NCI-H1092 treated with DMSO at 0.1 percent for 48 hours (cell line): ENCODE measurements at places on chromosomes 1 and 21.
A peak's percentile ranks its signal among the peaks of the same experiment; 100 is the strongest.

- DNase-seq: no peak
Observed at GRCh38 chr1:57620605-57621004, 196.7 kb upstream of the DAB1 start.

GRCh38 chr1:230632273-230632873, 9.9 kb upstream of the COG2 start:
- DNase-seq: peak; percentile 83

DNA sequence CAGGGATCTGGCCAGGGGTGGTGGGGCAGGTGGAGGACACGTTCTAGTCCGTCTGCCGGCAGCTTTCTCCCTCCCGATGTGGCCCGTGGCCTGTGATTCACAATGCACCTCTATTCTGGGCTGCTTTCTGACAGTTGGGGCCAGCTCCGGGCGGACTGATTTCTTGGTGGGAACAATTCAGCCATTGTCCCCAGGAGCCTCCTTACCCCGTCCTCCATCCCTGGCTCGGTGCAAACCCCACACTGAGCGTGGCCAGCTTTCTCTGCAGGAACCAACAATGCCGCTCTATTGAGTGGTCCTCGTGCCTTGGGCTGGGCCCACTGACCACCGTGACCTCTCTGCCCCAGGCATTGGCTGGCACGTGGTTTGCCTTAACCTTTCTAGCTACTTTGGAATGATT, 29.7 kb downstream of the PADI2 start:
- no peak for DNase-seq

DNA sequence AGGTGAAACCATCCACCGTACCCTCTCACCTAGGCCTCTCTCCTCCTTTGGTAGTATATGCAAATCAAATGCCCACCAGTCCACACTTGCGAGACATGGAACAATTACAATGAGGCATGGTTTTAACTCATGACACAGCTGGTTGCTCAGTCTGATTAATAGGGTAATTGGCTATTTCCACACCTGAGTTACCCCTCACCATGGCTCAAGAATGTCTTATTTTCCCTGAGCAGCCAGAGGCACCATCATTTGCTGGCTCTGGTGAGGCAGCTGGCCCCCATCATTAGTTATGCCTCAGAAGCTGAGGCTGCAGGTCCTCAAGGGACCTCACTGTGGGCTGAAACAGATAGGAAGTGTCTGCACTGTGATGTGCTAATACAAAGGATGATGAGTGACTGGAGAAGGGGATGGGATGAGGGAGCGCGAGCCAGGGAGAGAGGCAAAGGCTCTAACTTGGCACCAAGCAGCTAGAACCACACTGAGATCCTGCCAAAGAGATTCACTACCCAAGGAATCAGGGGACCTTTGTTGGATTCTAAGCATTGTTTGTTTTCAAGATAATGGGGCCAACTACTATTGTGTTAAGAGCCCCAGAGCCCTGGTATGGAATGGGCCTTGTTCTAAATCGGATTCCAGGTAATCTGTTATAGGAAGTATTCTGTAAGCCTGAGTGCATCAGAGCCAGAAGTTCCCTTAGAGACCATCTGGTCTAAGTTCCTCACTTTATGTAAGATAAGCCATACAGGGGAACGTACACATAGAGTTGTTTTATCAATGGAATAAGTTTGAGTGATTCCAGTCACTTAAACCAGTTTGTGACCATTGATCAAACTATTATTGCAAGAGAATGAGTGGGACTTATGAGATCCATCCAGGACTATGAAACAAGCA, 80.0 kb upstream of the CNTN2 start:
- no peak for DNase-seq

DNA sequence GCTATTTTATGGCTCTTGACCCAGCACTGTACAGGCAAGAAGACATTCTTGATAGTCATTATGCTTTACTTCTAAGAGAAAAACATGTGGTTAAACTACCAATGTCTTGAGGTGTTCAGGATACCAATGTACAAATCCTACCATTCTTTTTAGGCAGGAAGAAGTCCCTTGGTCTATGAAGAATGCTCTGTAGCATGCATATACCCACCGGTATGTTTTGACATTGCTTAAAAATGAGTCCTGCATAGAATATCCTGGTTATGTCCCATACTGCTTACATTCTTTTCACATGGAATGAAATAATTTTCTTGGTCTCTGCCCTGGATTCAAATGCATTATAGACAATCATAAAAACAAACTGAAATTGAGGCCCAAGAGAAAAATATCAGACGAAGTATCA, 4.8 kb downstream of the KRTAP27-1 start:
- no peak for DNase-seq

GRCh38 chr1:245879091-245879490, 628.0 kb downstream of the SMYD3 start:
- no peak for DNase-seq

DNA sequence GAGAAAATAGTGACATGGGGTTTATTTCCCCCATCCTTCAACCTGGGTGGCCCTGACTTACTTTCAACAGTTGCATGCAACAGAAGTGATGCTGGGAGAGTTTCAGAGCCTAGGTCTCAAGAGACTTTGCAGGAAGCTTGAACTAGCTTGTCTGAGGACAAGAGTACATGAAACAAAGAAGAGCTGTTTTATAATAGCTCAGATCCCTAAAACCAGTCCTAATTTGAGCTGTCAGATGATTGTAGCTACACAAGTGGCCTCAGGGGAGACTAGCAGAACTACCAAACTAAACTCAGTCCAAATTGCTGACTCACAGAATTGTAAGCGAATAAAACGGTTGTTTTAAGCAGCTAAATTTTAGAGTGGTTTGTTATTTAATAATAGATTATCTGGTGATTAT, 17.1 kb downstream of the RC3H1 start:
- DNase-seq: no peak

DNA sequence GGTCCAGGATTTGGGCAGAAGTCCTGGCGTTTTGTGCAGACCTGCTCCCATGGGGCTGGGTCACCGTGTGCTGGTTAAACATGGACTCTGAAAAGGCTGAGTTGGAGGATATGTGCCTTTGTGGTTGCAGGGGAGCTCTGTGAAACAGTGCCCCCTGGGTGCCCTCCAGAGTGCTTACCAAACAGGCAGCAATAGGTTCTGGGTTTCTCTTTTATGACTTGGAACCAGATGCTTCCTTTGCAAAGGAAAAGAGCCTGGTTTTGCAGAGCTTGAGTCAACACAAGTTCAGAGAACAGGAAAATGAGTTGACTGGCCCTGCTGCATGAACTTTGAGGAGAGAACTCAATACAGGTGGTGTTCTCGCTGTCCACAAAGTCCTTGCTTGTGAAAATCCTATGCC, 288.9 kb downstream of the TM2D1 start:
- no peak for DNase-seq

- no peak for DNase-seq
Observed at GRCh38 chr1:211352985-211353515, 26.4 kb downstream of the TRAF5 start.

DNA sequence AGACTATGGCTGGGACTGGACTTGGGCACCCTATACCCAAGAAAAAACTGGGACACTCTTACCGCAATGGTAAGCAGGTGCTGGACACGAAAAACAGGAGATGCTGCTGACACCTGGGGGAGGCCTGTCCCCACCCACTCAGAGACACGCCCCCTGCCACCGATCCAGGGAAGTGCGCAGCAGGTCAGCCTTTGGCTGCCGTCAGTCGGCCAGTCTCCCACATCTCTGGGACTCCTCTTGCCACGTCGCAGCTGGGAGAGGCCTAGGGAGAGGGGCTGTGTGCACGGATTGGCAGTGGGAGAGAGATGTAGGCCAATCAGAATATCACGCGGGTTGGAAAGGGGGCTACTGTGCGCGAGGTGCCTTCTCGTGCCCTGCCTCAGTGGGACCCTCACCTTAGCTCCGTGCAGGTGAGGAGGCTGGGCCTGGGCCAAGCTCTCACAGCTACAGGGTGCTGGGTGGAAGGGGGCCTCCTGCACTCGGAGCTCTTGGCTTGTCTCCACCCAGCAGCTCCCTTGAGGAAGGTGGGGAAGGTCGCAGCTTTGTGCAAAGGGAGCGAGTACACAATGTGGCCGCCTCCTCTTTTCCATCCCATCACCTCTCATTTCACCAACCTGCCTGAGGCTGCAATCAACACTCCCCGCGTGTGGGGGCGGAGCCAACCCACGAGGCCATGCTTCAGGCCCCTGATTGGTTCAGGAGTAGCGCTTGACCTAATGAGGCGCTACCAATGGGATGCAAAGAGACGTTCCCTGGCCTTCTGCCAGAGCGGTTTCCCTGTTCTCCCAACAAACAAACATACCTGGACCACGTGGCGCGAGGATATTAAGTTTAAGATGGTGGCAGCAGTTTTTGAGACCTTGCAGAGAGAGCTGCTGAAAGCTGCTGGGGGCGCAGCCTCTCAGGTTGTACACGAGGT, 25.7 kb upstream of the LDLRAP1 start:
- DNase-seq: no peak

DNA sequence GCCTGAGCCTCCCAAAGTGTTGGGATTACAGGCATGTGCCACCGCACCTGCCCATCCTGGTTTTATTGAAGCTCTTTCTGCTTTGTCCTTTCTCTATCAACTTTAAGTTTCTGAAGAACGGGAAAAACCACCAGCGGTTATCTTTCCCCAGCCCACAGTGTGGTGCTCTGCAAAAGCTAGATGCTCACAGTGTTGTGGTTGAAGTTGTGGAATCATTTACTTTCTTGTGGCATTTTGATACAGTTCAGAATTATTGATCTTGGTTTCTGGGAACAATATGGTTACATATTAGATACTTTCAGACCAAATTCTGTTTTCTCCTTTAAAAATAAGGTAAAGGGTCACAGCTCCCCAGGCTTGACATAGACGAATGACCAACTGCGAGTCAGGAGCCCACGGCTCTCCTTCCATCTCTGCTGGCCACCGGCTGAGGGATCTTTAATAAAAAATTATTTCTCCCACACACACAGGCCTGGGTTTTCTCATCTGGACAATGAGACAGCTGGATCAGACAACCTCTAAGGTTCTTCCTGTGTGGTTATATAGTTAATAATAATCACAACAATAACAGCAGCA, 385.3 kb downstream of the SETD4 start:
- no peak for DNase-seq

GRCh38 chr1:151801310-151801820, 3.9 kb downstream of the LINGO4 start:
- DNase-seq: no peak

DNA sequence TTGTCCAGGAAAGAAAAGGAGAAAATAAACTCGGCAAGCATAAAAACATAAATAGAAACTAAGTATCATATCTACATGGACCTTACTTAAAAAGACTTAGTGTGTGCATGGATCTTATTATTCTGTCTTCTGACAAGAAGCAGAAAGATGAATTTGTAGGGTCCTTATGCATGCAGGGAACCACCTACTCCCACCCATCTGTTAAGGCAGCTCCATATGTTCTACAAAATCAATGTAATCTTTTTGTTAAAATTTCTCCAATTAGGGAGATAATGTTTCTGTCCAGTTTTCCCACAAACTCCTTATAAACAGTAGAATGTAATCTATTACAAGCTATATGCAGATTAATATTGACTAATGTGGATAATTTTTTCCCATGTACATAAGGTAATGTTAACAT, 13.9 kb upstream of the PTPN14 start:
- DNase-seq: no peak

DNA sequence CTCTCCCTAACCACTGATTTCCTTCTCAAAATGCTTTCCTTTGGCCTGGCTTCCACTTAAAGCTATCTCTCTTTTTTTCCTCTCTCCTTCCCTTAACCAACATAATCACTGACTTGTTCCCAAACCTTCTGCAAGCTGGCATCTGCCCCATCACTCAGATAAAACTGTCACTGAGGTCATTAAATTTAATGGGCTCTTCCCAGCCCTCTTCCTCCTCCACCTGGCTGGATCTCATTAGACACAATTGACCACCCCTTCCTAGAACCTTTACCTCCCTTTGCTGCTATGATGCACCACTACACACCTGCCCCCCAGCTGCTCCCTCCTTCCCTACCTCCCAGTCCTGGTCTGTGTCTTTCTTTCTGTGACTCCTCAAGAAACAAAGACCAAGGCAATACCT, 44.0 kb upstream of the GJB5 start:
- DNase-seq: peak; percentile 7

- no peak for DNase-seq
Observed at GRCh38 chr1:110481968-110482623, 31.1 kb downstream of the PROK1 start.

DNA sequence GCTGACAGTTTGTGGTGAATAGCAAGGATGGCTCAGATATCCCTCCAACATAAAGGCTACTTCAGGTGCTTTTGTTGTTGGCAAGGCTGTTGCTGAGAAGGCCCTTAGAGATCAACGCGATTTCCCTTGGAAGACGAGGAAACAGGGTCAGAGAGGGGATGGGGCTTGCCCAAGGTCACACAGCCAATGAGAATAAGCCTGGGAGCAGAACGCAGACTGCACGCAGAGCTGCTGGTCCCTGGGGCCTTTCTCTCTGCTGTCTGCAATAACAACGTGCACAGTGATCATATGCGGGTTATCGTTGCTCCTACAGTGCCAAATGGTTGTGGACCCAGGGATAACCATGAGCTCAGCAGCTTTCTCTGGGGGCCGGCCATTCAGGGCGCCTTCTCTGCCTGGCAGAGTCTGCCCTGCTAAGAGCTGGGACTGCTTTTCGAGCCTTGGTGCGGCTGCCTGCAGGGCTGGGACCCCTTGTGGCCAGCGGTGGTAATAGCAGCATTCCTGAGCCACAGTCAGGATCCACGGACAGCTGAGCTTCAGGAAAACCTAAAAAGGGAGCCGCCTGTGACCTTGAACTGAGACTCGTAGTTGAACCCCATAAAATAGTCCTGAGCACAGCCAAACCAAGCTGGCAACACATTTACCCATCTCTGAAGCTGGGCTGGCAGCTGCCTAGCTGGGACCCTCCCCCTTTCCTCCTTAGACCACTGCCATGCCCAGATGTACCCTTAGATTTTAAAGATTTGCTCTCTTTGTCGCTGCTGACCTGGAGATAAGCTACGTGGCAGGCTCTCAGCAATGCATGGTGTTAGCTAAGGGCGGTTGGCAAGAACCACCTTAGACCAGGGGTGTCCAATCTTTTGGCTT, 39.8 kb downstream of the HTR6 start:
- peak; percentile 55 for DNase-seq

DNA sequence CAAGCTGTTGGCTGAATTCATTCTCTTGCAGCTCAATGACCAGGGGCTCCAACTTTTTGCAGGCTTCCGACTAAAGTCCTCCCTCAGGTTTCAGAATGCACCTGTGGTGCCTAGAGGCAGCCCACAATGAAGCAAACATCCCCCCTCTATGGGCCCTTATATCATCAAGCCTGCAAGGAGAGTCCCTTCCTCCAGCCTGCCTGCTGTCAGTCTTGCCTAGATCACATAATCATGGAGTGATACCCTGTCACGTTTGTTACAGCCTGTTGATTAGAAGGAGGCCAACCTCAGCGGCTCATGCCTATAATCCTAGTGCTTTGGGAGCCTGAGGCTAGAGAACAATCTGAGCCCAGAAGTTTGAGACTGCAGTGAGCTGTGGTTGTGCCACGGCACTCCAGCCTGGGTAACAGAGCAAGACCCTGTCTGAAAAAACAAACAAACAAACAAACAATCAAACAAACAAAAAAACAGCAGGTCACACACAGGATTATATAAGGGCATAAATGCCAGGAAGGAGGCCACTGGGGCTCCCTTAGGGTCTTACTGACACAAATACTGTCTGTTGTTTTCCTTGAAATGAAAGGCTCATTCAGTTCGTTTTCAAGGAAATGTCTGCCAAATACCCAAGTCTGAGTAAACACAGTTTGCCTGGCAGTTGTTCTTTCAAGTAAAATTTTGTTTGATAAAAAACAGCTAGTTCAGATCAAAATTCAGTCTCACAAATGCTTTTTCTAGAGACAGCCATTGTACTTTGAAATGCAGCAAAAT, 4.7 kb upstream of the SPRR3 start:
- no peak for DNase-seq
